ENCODE measurements at places on chromosomes 5 and 9. TPM values are rescaled to one million over a fixed set of nuclear protein-coding genes. Genes with fewer than 3 reads are reported as not detected.

Gene PHF24
- 0.25 TPM for total RNA-seq

DNA sequence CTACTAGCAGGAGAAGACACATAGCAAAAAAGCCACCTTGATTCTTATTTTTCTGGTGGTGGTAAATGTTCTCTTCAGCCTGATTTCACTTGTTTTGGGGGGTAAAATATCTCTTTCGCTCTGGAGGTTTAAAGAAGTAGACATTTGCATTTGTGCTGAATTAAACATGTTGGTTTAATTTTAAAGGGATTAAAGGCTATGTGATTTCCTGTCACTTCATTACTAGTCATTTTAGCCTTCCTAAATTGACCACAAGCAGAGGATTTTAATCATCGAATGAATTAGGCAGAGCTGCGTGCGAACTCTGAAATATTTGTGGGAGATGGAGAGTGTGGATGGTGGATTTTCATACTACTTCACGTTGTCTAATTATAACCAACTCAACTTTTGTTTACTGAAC is 4.8 kb downstream of the RASGRF2 start:
- DNase-seq, result no peak

- DNase-seq, result no peak
Observed at GRCh38 chr9:22457448-22457847, 10.8 kb downstream of the DMRTA1 start.

Gene RASEF
- 7.6 TPM for total RNA-seq

- peak; percentile 94 for DNase-seq
Observed at GRCh38 chr9:12775679-12776512, 1.1 kb downstream of the LURAP1L start.

GRCh38 chr9:98780059-98780749 is 16.2 kb downstream of the ANKS6 start:
- DNase-seq, result no peak

Gene ANKRD18B
- 5.9 TPM for total RNA-seq

DNA sequence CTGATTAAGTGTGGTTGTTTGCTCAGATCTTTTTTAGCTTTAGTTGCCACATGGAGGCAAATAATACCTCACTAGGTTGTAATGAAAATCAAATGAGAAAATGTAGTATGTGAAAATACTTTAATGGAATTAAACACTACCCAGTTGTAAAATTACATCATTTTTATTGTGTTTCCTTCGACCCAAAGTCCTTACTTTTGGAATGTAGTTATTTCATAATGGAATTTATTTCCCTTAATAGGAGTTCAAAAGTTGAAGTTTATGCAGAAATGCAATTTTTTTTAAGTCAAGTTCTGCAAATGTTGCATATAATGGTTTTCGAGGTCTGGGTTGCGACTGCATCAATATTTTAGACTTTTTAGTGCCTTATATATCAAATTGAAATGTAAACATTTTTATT is 31.0 kb downstream of the TNPO1 start:
- no peak for DNase-seq

GRCh38 chr5:6462671-6463070 is 14.0 kb downstream of the UBE2QL1 start:
- no peak for DNase-seq

DNA sequence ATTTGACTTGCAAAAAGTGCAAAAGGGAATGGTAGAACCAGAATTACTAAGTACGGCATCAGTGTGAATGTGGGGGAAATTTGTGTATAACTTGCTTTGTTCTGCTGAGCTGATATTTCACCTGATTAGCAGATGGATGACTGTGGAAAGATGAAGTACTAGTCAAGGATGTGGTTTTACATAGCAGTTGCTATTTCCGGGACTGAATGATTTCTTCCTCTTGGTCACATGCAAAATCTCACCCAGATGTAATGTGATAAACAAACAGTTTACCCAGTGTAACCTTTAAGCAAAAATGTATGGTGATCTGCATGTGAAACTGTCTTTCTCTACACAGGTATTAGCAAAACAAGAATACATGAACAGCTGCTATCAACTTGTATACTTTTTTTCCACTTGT is 46.1 kb downstream of the DCP2 start:
- no peak for DNase-seq

DNA sequence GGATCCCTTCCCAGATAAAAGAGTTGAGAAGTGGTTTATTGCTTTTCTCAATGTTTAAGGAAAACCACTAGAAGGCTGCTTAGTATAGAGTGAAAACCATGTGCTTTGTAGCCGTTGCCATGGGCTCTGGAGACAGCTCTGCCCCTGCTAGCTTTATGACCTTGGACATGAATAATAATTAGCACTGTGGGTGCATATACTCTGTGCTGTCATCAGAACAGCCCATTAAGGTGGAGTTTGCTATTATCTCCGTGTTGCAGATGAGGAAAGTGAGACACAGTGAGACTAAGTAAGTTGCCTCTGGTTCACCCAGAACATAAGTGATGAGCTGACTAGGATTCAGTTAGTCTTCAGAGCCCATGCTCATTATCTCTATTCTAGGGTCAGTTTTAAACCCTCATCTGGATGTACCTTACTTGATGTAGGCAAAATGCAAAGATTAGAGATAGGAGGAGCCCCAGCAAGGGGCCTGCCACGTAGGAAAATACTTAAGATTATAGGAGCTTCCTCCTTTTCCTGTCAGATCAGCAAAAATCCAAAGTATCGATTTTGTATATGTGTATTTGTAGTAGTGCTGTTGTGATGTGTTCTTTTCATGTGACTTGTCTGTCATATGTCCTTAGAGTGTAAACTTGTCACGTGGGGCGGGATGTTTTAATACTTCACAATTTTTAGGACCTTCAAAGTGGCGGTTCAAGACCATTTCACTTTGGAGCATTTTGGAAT is 102.5 kb downstream of the TLE4 start:
- DNase-seq, result no peak

DNA sequence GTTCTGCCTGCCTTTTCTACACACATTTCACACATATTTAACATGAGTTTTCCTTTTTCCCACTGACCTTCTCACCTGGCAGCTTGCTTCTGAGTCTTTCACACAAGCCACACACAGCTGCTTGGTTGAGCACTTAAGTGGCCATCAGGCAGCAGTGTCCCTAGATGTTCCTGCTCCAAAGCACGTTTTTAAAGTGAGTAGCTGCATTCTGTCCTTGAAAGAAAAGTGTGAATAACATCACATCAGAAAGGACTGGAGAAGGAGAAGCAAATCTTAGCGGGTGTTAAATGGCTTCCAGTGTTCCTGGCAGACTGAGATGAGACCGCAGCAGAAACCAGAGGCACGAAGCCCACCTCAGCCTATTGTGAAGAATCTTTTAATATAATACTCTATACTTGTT is 209.2 kb upstream of the IRX4 start:
- no peak for DNase-seq

DNA sequence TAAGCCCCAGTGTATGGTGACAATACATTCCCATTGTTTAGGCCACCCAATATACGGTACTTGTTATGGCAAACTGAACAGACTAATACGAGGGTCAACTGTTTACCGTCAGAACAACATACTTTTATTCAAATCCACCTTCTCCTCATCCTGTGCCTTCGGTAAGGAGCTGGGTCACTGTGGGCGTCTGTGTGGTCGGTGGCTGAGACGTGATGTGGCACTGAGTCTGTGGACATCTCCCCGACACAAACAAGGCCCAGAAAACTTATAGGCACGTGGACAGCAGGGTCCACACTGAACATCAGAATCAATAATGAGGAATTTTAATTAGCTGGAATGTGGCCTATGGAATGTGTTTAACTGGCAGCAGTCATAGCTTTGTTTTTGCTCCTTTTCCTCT is 154.3 kb upstream of the IRX2 start:
- no peak for DNase-seq

Gene PLAA
- 28.5 TPM for total RNA-seq

DNA sequence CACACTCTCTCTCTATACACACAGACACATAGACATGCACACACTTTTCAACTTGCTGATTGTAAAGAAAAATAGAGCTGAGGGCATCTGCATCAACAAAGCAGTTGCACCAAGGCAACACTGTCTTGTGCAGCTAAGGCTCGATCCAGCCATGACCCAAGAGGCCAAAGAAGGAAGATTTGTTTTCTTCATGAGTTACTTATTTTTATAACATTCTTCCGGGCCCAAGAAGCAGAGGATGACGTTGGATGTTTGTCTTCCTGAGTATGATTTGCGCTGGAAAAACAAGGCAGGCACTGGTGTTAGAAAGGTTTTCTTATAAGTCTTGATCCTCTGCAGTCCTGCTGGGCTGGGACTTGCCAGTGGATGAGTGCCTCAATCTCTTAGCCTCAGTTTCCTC is 344.1 kb downstream of the ADAMTS6 start:
- no peak for DNase-seq

Gene FGD3
- 19.9 TPM for total RNA-seq

Gene S1PR3
- 39.3 TPM for total RNA-seq

DNA sequence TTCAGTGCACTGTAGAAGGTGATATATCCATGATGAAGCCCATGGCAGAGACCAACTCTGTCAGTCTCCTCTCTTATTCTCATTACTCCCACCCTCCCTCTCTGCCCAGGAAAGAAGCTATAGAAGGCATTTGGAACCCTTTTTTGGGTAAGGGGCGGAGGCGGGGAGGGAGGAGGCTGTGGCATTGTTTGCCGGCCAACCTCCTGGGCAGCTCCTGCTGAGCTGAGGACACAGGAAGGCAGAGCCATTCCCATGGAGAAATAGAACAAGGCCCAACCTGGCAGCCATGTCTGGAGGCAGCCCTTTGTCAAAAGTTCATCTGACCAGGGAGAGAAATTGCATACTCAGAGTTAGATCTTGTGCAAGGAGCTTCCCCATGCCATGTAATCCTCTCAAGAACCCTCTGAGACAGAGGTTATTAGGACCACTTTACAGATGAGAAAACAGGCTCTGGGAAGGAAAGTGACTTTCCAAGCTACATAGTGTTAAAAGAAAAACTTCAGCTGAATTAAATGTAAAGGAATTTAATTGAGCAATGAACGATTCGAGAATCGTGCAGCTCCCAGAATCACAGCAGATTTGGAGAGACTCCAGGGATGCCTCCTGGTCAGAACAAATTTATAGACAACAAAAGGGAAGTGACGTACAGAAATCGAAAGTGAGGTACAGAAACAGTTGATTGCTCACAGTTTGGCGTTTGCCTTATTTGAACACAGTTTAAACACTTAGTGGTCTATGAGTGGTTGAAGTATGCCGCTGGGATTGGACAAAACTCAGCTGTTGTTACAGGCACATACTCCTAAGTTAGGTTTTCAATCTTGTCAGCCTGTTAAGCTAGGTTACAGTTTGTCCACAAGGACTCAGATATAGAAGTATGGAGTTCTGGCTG is 158.6 kb downstream of the MELK start:
- no peak for DNase-seq

DNA sequence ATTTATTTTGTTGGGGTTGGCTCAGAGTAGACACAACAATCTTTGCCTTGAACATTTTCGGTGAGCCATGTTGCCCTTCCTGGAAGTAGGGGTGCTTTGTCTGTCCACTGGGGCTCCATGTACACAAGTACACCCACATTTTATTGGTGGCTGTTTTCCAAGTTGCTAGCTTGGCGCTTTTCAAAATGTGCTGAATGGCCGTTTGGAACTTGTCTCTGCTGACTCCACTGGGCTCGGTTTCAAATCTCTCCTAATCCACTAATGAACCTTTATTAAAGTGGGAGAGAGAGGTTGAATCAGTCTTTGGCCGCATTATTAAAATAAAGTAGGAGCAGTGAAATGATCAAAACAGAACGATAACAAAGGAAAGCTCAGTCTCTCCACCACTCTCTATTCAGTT is 64.6 kb upstream of the TAF11L2 start:
- DNase-seq, result no peak

Gene GFRA3
- total RNA-seq, result 4.7 TPM

Gene ACTBL2
- not detected for total RNA-seq

GRCh38 chr5:130065617-130066016 is 161.4 kb downstream of the CHSY3 start:
- no peak for DNase-seq

- DNase-seq, result no peak
Observed at GRCh38 chr5:68274847-68275651, 59.5 kb downstream of the PIK3R1 start.

- DNase-seq, result no peak
Observed at GRCh38 chr5:166188501-166189325, 2102.7 kb upstream of the WWC1 start.

GRCh38 chr5:10099548-10099947 is 150.1 kb downstream of the ATPSCKMT start:
- DNase-seq, result no peak

DNA sequence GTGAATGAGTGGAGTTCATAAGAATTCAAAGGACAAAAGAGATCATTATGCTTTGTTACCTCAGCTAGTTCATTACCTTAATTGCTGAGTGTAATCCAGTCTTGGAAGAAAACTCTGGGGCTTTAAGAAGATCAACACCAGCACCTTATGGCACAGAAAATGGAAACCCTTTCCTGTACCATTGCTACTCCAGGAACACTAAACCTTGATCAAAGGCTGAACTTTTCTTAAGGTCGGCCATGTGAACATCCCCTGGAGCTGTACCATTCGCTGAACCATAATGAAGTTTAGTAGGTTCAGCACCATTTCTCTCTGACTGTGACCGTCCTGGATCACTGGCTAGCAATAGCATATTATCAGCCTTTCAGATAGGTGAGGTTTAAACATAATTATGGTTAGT is 97.4 kb downstream of the PBX3 start:
- DNase-seq, result no peak

Gene ASPN
- total RNA-seq, result 2.9 TPM

Gene GRIN1
- 0.74 TPM for total RNA-seq

DNA sequence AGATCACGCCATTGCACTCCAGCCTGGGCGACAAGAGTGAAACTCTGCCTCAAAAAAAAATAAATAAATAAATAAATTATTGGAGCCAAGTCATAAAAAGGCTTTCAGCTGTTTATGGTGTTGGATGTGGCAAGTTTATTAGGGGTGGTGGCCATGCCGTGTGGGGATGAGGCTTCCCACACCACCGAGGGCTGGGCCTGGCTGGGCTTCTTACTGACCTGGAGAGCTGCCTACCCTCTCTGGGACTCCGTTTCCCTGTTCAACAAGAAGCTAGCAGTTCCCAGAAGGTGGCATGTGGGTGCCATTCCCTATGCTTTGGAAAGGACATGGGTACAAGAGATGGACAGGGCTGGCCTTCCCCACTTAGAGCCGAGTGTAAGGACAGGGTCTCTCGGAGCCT is 22.6 kb downstream of the GPRIN1 start:
- no peak for DNase-seq

Gene PTPN3
- total RNA-seq, result 15.5 TPM

Gene SLC6A19
- total RNA-seq, result not detected

Gene PTGS1
- 12.0 TPM for total RNA-seq

DNA sequence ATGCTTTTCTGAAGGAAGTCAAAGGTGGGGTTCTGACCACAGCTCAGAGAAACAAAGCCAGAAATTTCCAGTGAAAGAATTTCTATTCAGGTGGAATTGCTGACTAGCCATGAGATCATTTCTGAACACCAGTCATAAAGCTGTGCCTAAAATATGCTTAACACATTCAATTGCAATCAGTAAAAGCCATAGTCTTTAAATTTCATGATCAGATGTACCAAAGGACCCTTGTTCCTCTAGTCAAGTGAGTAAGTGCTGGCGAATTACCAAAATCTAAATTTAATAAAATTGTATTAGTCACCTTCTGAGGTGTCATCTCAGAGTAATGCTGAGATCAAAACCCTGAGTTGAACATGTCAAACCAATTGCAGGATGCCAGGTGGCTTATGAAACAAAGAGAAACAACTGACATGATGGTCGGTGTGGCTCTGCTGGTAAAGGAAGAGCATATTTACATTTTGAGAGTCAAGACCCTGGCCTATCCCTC is 334.2 kb upstream of the CCNH start:
- DNase-seq, result no peak

All from vagina (tissue), 2 donors.